ENCODE measurements at places on chromosomes 12 and 14.
A peak's percentile ranks its signal among the peaks of the same experiment; 100 is the strongest.

DNA sequence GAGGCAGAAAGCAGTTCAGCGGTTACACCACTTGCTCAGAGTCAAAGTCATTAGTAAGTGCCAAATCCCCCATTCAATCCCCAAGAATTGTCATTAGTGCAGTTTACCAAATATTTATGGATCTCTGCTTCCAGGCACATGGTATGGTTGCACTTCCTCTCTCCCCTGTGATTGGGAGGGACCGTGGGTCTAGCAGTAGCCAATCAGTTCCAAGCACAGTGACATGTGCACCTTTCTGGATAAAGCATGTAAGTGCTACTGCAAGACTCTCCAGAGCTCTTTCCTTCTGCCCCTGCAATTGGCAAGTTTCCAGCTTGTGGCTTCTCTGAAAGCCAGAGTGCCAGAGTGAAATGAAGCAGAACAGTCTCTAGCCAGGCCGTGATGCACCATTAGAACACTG lies 85.3 kb upstream of the FLRT2 start:
- DNase-seq = no peak

DNA sequence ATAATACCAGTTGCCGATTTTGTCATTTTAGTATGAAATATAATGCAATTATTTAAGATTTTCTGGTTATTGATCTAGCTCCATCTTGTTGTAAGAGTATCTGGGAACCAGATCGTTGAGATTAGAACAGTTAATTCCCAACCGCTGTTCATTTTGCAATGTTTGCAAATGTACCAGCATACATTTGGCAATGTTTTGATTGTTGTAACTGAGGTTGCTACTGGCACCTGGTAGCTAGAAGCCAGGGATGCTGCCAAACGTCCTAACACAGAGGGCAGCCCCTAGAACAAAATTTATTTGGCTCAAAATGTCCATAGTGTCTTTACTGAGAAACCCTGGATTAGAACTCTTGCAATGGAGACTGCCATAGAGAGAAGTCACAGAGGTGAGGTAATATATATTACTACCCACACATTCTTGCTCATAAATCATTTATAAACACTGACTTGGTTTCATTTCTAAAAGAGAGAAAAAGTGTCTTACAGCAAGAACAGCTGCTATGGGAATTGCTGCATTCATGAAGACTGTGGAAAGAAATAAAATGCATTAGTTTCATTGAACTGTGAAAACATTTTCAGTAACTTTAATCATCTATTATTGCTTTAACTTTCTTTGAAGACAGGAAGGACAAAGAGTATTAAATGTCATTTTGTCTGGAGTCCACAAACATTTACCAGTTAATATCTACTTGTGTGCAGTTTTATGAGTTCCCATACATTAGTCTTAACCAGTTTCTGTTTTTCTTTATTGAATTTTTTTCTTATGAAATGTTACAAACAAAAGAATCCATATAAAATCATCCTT lies 46.2 kb downstream of the ABCC9 start:
- DNase-seq = no peak

GRCh38 chr12:92089559-92089958 lies 56.1 kb downstream of the BTG1 start:
- no peak for DNase-seq

DNA sequence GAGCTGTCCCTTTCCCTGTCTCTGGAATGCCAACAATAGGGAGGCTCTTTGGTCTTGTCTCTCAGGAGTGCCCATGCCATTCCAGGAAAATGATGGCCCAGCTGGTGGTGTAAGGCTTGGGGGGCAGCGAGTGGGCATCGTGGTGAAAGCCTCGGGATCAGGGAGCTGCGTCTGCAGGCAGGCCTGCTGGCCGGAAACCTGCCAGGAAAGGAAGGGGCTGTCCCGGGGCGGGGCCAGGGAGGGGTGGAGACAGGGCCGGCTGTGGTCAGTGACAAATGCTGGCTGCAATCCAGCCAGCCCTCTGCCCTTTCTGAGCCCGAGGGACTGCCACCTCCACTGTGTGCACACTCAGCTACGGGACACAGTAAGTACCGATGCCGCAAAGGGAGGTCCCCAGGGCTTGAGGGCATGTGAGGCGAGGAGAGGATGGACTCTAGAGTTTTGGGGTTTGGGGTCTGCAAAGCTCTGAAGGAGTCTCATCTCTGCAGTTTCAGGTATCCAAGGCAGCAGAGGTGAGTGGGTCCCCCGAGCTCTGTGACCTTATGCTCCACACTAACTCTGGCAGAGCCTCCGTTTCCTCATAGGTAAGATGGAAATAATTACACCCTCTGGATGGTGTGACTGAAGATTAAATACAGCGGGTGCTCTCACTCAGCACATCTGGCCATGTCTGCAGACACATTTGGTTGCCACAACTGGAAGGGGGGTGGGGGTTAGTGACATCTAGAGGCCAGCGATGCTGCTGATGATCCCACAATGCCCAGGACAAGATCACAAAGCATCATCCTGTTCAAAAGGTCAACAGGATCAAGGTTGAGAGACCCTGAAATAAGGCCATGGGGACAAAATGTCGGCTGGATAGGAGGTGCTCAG lies at the start of gene SERPINA5:
SERPINA5 (plus strand) TSS at position 300 of the 873 bp plus-strand sequence. CDS start 5,937 bp downstream, outside the sequence.
- DNase-seq = no peak

DNA sequence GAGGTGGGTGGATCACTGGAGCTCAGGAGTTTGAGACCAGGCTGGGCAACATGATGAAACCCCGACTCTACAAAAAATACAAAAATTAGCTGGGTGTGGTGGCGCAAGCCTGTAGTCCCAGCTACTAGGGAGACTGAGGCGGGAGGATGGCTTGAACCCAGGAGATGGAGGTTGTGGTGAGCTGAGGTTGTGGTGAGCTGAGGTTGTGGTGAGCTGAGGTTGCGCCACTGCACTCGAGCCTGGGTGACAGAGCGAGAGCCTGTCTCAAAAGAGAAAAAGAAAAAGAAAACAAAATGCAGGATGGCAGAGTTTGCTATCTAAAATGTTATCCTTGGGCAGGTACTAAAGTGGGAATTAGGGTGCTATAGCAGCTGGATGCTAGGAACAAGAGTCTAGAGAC lies 10.8 kb upstream of the GPRC5A start:
- DNase-seq = no peak

- DNase-seq = no peak
Measured at GRCh38 chr14:67566908-67567307, 33.2 kb downstream of the PIGH start.

- DNase-seq = no peak
Measured at GRCh38 chr12:79360286-79360685, 330.5 kb downstream of the PAWR start.

GRCh38 chr12:102376181-102376747 lies 104.1 kb downstream of the IGF1 start:
- no peak for DNase-seq

- no peak for DNase-seq
Measured at GRCh38 chr12:56867216-56867615, 67.0 kb downstream of the SDR9C7 start.

- DNase-seq = no peak
Measured at GRCh38 chr14:37253905-37254304, 56.2 kb downstream of the MIPOL1 start.

GRCh38 chr12:43621262-43621661 lies 69.3 kb upstream of the ADAMTS20 start:
- no peak for DNase-seq

DNA sequence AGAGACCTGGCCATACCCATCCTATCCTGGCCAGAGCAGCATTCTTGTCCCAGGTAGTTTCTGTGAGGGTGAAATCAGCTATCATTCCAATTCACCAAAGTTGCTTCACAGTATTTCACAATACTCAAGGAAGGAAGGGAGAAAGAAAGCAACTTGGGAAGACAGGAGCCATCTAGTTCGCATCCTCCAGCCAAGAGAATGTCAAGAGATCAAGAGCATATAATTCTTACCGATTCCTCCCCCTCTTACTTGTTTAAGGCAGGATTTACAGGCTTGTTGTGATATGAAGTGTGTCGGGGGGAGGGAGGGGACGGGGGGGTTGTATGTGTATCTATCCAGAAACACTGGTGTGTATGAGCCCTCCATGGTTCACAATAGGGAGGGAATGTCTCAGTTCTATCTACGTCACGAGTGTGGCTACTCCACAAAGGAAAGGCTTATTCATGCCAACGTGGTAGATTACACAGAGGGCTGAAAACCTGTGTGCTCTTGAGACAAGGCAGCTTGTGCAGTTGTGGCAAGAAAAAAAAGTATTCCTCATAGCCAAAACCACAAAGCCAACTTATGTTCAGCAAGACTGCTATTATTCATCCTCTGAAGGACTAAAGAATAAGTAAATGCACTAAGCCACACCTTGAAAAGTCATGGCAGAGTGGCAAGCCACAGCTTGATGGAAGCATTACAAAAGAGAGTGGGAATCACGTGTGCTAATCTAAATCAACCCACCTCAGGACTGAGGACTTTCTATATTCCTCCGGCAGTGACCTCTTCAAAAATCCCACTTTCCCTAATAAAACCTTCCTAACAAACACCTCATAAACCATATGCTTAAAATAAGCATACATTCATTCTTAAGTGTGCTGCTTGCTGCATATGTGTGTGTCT lies 35.0 kb downstream of the CORO1C start:
- no peak for DNase-seq

GRCh38 chr12:115774148-115774895 lies 503.2 kb downstream of the MED13L start:
- no peak for DNase-seq

DNA sequence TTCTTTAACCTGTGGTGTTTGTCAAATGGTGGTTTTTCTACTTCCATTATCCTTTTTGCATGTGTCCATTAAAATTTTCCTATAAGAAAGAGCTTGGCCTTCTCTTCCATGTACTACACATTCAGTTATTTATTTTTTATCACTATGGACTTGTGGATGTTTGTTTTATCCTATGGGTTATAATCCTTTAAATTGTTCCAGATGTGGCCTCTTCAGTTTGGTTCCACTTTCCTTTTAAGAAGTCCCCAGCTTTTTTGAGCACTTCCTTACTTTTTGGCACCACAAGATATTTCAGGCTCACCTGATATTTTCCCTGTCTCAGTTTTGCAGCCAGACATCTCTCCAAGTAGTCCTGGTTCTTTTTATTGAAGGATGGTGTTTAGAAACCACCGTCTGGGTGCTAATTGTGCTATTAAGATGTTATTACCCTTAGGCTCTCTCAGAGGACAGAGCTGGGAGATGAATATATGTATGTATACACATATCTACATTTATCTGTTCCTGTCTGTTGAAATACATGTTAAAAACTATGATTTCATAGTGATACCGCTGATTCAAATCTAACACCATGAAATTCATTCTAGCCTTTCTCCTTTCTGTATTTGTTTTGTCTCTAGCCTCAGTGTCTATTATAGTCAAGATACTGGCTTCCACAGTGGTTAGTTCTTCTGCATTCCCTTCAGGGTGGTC lies 408.5 kb upstream of the RGS6 start:
- no peak for DNase-seq

- no peak for DNase-seq
Measured at GRCh38 chr12:89756585-89757398, 48.2 kb upstream of the ATP2B1 start.

DNA sequence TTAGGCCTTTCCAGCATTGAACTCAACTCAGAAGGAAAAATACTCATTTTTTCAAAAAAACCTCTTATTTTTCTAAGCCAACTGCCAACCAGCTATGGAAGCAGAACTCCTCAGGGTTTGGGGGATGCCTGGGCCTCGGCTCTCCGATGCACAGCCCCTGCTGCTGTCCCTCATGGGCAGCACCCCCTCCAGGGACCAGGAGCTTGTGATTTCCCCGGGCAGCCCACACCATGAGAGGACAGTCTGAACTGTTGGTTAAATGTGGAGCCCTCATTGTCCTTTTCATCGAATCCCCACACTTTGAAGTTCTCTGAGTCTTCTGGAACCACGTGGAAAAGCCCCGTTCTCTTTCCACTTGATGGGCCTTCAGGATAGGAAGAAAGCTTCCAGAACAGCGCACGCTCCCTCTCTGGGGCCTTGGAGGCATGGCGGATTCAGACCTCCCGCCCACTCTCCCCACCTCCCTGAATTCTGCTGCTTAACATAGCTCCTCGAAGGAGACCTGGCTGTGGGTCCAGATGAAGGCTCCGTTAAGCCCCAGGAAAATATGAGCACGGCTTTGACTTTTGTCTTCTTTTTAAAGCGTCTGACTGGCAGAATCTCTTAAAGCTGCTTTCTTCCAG lies 156.6 kb downstream of the CALM1 start:
- DNase-seq = no peak

GRCh38 chr12:89781946-89782550 lies 73.4 kb upstream of the ATP2B1 start:
- no peak for DNase-seq

DNA sequence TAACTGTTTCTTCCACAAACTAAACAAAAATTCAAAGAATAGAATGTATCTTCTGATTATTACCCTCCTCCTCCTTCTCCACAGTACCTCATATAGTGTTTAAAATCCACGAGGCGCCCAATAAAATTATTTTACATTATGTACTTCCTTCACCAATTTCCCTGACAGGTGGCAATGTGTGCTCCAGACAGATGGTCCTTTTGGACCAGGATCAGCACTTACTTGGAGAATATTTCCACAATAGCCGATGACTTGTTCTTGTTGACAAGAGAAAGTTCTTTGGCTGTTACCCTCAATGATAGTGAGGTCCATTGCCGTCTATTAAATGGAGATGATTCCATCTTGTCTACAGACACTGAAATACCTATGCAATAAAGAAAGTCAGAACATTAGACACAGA lies 34.9 kb downstream of the LIMA1 start:
- DNase-seq = no peak

GRCh38 chr14:97100306-97100705 lies 303.1 kb downstream of the VRK1 start:
- DNase-seq = no peak

GRCh38 chr12:131061041-131061806 lies 107.5 kb downstream of the ADGRD1 start:
- DNase-seq = no peak

GRCh38 chr14:29007990-29008389 lies 241.4 kb downstream of the FOXG1 start:
- DNase-seq = no peak

- DNase-seq = peak; percentile 23
Measured at GRCh38 chr12:53053218-53054111, 3.6 kb downstream of the TNS2 start.

- no peak for DNase-seq
Measured at GRCh38 chr12:86081843-86082242, 174.3 kb downstream of the MGAT4C start.

DNA sequence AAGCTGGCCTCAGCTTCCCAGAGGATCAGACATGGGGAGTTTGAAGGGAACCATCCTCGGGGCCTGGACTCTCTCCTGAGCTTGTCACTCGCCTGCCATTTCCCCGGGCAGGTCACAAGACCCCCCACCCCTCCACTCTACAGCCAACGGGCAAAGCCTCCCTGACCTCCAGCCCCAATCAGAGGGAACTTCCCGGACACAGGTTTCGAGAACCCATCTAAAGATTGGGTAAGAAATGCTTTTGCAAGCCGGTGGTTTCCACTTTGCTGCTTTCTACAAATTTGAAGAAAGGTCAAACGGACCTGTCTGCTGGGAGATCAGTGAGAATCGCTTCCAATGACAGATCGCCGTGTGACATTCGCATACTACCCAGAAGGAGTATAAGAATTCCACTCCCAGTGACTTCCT lies 89.6 kb downstream of the SCARB1 start:
- DNase-seq = no peak

DNA sequence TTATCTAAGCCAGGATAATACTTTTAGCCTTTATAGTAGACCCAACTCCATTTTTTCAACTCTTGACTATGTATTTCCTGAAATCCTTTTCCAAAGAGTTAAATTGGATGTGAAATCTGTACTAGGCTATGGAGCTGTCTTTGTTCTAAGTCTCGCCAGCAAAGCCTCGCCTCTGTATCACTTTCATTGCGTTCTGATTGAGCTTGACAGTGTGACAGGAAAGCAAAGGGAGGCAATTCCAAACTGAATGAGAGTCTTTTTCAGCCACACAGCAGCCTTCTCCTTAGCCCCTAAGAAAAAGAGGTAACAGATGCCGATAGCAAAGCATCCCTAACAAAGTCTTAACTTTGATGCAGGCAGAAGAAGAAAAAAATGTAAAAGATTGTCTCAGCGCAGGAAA lies 154.6 kb upstream of the OTX2 start:
- DNase-seq = no peak
